Stimulated activated CD4-positive, alpha-beta T cell treated with anti-CD3 and anti-CD28 coated beads, Interleukin-1b, Interleukin-23, amount 100 ng/mL, for 48 hours (primary cell): ENCODE measurements at places on chromosomes 12 and 14.

- DNase-seq: peak; percentile 10
These were observed 223.0 kb downstream of the DUSP6 start for GRCh38 chr12:89129167-89129870.

DNA sequence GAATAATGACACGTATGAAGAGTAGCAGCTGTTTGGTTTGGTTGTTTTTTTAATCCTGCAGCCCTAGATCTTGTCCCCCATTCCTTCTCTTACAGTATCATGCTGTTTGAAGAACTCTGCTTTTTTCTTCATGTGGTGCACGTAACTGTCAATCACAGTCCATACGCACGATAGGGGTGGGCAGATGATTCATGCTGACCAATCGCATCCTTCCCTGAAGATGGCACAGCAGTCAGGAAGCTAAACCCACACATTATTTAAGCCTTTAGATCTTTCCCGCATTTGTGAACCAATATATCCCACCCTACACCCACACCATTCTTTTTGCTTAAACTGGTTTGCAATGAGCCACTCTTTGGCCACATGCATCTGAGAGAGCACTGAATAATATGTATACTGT is 158.9 kb upstream of the PLEKHA5 start:
- DNase-seq: no peak

DNA sequence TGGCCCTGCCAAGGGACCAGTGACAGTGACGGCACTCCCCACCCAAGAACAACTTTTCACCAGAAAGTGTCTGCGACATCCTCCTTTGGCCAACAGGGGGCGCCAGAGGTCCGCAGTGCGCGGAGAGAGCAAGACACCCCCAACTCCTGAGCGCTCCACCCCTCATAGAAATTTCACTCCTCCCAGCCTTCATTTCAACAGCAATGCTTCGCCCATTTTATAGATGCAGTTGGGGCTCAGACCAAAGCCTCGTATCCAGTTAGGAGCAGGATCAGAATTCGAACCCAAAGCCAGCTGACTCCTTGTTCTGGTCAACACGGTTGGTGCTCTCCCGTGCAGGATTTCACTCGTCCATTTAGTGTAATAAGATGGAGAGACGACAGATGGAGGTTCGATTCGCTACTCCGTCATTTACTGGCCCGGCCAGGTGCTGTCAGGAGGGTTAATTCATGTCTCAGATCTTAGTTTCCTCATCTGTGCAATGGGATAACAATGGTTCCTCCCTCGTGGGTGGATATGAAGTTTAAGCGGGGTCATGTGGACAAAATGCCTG is 2.4 kb upstream of the POP5 start:
- DNase-seq: peak; percentile 84

DNA sequence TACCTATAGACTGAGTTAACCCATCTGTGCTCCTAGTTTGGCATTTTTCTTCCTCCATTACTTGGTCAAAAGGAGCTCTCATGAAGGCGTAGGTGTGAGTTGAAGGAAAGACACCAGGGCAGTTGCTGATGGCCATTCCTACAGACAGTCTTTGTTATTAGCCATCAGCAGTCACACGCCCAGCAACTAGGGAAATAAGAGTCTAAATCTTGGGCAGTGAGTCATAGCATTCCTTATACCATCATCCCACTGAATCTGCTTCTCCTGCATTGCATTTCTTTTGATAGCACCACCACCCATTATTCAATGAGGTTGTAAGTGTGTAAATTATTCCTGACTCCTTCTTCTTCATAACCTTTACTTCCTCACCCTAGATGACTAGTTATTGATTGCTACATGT is 150.9 kb upstream of the IGF1 start:
- no peak for DNase-seq

GRCh38 chr12:76586764-76587395 is 27.3 kb upstream of the OSBPL8 start:
- no peak for DNase-seq

DNA sequence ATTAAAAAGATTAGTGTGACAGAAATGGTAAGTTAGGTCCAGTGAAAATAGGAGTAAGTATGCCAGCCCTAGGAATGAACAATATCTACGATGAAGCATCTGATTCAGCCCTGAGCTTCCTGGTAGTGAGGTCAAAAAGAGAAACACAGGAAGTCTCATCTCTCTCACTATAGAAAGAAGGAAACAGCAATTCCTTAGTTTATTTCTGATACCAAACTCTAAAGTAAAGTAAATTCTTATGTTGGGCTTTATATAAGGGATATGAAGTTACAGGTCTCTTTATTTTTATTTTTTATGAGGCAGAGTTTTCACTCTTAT is 76.7 kb upstream of the RFLNA start:
- no peak for DNase-seq

- no peak for DNase-seq
These were observed 152.9 kb downstream of the ZFP36L1 start for GRCh38 chr14:68639758-68640574.

- DNase-seq: peak; percentile 47
These were observed 5.8 kb upstream of the TBPL2 start for GRCh38 chr14:55446127-55446736.

GRCh38 chr14:92874962-92875661 is 47.8 kb upstream of the CHGA start:
- DNase-seq: no peak

DNA sequence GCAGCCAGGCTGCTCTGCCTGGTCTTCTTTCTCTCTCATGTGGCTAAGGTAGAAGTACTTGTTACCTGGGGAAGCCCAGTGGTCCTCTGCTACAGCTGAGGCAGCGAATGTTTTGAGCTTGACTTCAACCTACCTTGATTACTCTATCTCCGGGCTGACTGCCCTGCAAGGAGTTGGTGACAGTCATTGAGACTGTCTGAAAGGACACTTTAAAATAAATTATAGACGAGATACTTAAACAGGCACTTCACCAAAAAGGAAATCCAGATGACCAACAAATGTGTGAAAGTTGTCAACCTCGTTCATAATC is 474 bp upstream of the CIT start:
- DNase-seq: no peak

- DNase-seq: no peak
These were observed 38.2 kb downstream of the TRAFD1 start for GRCh38 chr12:112163471-112163991.

- DNase-seq: no peak
These were observed 14.5 kb upstream of the LLPH start for GRCh38 chr12:66144791-66145754.

DNA sequence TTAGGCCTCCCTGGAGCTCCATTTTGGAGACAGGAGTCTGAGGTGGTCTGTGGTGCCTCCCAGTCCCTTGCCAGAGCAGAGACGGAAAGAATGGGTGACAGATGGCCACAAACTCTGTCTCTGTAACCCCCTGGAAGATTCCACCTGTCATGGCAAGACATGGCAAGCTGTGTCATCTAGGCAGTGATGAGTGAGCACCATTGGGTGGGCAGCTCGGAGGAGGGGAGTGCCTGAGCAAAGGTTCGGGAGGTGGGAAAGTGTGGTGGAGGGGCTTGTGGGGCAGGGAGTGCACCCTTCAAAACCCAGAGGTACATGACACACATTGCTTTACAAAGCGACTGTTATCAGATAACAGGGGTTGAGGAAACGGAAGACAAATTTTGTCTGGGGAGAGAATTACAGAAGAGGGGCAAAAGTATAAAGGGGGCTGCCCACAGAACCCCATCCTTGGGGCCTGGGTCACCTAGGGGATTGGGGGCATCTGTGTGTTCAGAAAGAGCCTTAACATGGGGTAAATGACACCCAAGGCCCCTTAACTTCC is 3.5 kb downstream of the RIN3 start:
- no peak for DNase-seq

- no peak for DNase-seq
These were observed 88.1 kb upstream of the TMEM263 start for GRCh38 chr12:106867651-106868050.

- no peak for DNase-seq
These were observed 196.0 kb downstream of the SLC5A8 start for GRCh38 chr12:101013993-101014392.

DNA sequence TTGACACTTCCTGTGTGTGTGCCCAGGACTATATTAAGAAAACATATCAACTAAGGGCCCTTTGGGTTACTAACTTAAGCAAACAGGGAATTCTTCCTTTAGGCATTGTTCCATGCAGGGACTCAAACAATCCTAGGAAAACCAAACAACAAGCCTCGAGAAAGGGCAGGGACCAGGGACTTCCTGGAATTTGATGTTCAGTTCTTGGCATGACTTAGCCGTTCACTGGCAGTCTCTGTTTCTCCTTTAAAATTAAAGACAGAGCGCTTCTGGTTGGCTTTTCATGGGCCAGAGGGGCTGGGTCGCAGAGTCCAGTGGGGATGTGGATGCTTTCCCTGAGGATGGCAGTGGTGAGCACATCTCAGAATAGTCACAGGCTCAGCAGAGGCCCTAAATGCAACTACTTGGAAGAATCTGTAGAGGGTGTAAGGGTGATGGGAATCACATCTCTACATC is 35.2 kb downstream of the RNFT2 start:
- no peak for DNase-seq

DNA sequence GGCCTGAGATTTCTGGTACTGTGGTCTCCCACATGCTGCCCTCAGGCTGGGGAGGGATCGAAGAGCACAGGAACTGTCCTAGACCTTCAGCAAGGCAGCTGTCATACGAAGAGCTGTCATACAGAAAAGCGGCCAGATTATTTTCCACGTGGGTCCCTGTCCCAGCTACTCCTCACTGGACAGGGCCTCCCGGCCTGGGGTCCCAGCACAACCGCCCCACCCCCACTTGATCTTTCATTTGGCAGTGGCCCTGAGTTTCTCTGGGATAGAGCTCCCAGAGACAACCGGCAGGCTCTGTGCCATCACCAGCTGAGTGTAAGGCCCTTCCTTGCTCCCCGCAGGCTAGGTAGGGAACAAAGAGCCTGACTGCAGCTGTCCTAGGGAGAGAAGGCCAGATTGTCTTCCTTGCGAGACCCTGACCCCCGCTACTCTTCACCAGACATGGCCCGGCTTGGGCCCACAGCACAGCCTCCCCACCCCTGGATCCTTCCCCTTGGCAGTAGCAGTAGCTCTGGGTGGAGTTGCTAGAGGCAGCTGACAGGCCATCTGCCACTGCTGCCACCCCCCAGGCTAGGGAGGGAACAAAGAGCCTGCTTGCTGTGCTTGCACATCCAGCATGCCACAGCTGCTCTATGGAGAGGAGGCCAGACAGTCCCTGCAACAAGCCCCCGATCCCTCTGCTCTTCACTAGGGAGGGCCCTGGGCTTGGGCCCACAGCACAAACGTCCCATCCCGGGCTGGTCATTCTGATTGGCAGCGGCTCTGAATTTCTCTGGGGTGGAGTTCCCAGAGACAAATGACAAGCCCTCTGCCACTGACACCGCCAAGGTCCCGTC is 3.1 kb upstream of the OR4N2 start:
- no peak for DNase-seq

GRCh38 chr12:49767333-49767732 is 26.0 kb downstream of the TMBIM6 start:
- DNase-seq: no peak

- no peak for DNase-seq
These were observed 96.4 kb downstream of the RIN3 start for GRCh38 chr14:92609955-92610354.

GRCh38 chr14:57797160-57797559 is 68.7 kb downstream of the SLC35F4 start:
- no peak for DNase-seq

DNA sequence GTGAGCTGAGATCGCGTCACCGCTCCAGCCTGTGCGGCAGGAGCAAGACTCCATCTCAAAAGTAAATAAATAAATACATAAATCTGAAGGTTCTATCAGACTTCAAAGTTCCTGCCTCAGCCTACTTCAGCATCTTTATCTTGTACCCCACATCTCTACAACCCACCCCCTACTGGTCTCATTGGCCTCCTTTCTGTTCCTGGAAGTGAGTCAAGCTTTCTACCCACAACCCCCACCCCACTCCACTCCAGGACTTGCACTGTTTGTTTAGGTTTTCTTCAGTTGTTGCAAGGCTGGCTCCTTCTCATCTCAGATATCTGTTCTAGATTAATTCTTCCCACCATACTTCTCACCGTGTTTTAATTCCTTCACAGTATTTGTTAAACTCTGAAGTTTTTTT is 714 bp upstream of the PSMC6 start:
- DNase-seq: peak; percentile 47

- no peak for DNase-seq
These were observed 25.5 kb downstream of the A2M start for GRCh38 chr12:9090220-9090619.

GRCh38 chr12:50923361-50924130 is 28.8 kb upstream of the HIGD1C start:
- no peak for DNase-seq

- DNase-seq: no peak
These were observed 210.0 kb upstream of the SEL1L start for GRCh38 chr14:81743605-81744004.

DNA sequence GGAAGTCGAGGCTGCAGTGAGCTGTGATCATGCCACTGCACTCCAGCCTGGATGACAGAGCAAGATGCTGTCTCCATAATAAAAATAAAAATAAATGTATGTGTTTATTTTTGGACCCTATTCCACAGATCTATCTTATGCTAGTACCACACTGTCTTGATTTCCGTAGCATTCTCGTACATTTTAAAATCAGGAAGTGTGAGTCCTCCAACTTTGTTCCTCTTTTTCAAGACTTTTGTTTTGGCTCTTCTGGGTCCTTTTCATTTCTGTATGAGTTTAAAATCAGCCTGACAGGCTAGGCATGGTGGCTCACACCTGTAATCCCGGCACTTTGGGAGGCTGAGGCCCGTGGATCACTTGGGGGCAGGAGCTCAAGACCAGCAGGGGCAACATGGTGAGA is 25.8 kb downstream of the DAO start:
- no peak for DNase-seq

GRCh38 chr12:31651893-31652521 is 7.5 kb upstream of the ETFBKMT start:
- no peak for DNase-seq

- DNase-seq: no peak
These were observed 7.6 kb downstream of the KCTD10 start for GRCh38 chr12:109469517-109469916.

DNA sequence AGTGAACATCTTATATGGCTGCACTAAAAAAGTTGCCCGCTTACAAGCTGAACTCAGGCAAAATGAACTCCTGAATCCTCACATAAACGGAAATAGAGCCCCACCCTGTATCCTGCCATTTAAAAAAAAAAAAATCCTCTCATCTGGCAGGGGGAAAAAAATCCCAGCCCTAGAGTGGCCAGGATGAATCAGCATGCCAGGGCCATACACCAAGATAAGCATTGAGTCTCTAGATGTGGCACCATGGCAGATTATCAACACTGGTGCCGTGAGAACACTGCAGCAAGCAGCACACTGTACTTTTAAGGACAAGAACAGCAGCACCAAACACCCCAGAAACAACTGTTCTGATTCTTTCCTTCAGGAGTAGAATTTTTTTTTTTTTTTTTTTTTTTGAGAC is 65.5 kb downstream of the RASSF3 start:
- no peak for DNase-seq

DNA sequence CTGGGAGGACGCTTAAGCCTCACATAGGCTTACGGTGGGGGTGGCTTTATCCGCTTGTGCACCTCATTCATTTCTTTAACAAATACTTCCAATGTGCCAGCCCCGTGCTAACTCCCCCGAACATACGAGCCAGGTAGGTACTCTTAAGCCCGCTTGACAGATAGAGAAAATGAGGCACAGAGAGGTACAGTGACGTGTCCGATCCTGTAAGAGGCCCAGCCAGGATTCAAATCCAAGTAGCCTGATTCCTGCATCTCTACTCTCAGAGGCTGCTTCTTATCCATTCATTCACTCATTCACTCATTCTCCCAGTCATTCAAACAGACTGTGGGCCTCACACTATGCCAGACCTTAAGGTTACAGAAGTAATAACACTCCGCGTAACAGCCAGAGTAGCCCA is 477 bp downstream of the OAS3 start:
- DNase-seq: no peak

- DNase-seq: no peak
These were observed 24.3 kb upstream of the ANO2 start for GRCh38 chr12:5969156-5969973.
